ENCODE measurements at places on chromosomes 1 and 21.

- DNase-seq: no peak
These were observed 26.0 kb downstream of the MX1 start for GRCh38 chr21:41451753-41452676.

DNA sequence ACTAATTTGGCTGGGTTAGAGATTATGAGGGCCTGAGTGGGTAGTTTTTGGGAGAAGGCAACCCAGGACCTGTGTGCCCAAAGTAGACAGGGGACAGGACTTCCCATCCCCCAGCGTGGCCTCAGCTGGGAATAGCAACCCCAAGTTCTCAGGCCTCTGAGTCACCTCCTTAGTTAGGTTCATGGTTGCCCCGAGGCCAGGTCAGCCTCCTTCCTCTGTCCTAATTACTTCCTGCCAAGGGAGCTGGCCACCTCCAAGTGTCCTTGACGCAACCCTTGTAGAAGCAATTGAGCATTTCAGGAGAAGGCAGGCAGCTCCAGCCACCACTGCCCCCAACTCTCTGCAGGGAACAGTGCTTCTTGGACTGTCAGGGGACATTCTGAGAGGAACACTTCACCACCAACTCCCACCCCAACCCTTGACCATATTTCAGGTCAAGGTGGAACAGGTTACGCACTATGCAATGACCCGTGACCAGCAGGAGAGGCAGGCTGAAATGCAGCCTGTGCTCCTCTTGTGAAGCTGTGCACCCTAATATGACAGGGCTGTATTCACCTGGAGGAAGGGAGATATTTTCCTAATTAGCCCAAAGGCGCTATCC, 5.1 kb upstream of the NT5C1A start:
- DNase-seq: no peak

DNA sequence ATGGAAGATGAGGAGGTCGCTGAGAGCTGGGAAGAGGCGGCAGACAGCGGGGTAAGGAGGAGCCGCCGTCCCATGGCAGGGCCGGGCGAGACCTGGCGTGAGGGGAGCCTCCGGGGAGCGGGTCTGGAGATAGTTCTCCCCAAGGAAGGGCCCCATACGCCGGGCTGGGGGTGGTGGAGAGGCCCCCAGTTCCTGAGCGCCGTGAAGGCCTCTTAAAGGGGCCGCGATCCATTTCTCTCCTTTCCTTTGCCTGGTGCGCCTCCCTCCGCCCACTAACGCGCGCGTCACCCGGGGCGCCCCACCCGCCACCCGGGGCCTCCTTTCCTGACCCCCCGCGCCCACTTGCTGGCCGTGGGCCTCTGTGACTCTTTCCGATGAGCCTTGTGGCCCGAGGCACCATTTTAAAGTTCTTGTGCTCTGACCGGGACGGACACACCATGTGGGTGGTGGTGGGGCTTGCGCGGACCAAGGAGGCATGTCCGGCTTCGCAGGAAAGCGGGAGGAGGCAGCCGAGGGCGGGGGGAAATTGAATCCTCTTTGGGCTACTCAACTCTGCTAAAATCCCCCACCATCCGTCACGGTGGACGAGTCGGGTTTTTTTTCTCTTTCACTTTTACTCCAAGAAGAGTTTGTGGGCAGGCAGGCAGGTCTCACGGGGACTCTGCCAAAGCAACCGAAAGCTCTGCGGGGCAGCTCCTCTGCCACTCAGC, 371 bp downstream of the SZRD1 start:
- peak; percentile 88 for DNase-seq

DNA sequence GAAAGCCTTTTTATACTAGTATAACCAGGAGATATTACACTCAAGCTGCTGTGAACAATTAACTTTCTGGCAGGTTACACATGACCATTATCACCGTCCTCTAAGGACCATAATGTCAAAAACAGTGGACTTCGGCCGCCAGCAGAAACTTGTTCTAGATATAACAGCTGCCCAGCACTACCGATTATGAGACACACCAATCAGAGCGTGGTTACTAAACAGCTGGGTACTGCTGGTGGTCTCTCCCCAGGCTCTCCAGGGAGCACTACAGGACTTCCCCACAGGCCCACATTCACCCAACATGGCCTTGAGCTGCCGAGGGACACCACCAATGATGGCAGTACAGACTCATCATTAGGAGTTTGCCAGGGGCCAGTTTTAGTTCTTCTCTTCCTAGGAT, 57.9 kb upstream of the CTBS start:
- DNase-seq: no peak

DNA sequence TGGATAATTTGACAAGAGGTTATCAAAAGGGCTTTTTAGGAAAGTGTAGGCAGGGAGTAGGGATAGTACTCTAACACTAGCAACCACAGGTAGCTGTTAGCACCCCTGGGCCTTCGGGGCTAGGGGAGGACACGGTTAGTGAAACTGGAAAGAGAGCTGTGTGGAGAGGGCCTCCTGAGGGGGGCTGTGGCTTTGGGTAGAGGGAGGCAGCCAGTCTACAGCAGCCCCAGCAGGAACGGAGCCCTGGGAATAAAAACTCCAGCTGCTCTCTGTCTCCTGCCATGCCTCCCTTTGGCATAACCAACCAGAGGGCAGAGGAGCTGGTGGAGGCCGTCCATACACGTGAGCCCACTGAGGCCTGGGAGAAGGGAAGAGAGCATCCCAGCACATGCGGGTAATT, 223.2 kb downstream of the FOXD2 start:
- DNase-seq: no peak

- no peak for DNase-seq
These were observed 47.9 kb upstream of the PRKACB start for GRCh38 chr1:84096176-84096575.

DNA sequence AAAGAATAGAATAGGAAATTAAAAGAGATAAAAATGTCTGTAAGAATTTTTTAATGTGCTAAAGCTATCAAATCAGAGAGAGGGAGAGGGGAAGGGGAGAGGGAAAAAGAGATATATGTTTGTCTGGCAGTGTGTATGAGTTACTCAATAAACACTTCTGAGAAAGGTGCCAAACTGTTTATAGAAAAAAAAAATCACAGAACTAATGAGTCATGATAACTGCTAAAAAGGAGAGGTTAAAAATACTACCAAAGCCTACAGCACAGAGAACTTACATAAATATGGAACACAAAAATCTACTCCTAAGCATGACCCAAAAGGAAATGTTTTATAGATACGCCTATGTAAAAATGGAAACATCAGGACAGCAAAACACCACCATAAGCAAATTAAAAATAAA, 45.4 kb downstream of the SELENOF start:
- no peak for DNase-seq

DNA sequence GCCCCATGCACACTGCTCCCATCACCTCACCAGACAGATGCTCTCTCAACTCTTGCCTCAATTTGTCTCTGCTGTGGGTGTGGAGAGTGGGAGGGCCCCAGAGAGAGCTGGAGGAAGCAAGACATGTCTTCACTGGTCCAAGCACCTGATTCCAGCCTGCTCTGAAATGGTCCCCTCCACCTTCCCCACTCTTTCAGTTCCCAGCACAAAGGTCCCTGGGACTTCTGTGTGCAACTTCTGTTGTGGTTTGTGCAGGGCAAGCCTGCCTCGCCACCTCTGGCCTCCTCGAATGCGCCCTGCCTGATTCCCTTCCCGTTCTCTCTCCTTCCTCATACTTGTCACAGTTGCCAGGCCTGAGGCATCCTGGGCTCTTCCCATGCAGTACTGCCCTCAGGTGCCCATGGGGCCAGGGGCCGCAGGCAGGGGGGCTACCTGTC, 119.3 kb downstream of the SYT2 start:
- DNase-seq: no peak

DNA sequence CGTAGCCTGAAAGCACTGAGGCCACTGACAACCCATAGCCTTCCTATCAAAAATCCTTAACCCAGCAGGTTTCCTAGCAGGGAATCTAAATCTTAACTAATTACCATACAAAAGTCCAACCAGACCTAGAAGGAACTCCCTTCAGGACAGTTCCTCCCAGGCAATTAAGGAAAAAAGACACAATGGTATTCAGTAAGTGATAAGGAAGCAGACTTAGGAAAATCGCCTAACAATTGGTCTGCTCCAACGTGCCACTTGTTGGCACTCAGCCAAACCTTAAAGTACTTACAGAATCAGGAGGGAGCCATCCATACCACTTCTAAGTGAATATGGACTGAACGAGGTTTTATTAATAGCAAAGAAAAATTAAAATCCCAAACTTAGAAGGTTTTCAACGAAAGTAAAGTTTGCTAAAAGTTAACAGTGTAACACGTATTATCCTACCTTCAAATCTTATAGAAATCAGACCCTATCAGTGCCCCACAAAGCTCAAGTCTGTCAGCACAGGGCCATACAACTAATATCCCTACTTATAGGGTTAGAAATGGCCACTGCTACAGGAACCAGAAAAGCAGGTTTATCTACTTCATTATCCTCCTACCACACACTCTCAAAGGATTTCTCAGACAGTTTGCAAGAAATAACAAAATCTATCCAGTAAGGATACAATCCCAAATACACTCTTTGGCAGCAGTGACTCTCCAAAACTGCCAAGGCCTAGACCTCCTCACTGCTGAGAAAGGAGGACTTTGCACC, 29.0 kb downstream of the SPATA6 start:
- no peak for DNase-seq

- DNase-seq: no peak
These were observed 24.4 kb upstream of the NDC1 start for GRCh38 chr1:53862507-53862906.

GRCh38 chr1:58459911-58460310, 86.6 kb downstream of the OMA1 start:
- DNase-seq: no peak

DNA sequence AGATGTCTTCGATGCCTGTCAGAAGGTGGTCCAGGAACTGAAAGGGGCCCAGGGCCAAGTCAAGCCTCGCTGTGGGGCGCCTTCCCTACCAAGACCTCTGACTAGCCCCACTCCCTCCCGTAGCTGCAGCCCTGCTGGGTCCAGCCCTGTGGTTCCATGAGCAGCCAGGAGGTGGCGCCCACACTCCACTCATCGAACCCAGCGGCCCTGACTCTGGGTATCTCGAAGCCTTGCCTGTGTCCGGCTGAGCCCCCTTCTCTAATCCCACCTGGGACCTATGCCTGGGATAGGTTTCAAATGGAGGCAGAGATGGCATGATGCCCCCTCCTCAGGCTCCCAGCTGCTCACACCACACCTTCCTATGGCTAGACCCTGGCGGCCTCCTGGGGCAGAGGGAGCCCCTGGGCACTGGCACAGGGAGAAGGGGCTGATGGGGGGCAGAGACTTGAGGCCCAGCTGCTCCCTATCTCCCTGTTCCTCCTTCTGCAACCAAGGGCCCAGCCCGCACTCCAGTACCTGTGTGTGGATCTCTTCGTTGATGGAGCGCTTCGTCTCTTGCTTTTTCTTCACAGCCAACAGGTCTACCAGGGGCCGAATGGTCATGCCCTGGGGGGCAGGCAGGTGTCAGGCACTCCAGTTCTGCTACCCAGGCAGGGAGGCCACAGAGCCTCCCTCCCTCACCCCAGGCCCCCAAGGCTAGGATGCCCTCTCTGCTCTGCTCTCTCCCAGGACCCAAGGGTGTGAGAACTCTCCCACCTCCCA, 52.0 kb downstream of the SLC9A1 start:
- peak; percentile 76 for DNase-seq

GRCh38 chr21:40300300-40300699, 433.1 kb downstream of the PCP4 start:
- DNase-seq: no peak

DNA sequence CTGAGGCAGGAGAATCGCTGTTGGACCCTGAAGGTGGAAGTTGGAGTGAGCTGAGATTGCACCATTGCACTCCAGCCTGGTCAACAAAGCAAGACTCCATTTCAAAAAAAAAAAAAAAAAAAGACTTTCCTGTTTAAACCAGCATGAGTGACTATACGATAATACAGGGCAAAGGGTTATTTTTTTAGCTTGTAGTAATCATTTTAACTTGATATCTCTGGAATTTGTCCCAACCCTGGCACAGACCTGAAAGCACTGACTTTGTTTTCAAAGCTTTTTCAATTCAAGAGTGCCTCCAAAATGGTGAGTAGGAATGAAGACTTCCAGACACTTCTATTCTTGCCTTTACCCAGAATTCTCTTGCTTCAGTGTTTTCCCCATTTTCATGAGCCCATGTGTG, 4.4 kb upstream of the TMCO2 start:
- no peak for DNase-seq

DNA sequence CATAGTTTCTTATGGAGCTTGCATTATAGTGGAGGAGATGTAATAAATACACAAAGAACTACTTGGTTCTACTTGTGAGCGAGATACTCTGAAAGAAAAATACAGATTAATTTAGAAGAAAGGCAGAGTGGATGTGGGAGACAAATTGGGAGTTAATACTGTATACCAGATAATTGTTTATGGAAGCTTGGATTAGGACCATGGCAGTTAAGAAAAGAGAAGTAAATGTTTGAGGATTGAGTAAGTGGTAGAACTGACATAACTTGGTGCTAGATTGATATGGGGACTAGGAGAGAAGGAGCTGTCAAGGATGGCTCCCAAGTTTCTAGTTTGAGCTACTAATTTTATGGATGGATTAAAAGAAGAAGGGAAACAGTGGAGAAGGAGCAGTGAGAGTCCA, 47.3 kb downstream of the INKA2 start:
- no peak for DNase-seq

DNA sequence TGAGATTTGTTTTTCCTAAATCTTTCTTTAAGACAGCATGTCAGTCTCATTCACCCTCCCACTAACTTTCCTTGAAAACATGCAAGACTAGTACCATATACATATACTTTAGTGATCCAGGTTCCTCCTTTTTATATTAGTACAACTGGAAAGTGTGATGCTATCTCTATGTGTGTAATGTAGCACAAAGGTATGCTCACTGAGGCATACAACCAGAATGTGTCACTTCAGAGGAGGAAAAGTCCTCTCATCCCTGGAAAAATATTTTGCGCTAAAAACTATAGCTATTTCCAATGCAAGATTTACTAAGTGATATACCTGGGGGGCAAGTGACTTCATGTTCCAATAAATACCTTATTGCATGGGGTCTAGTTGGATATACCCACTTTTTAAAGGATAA, 45.9 kb downstream of the BARHL2 start:
- DNase-seq: no peak

GRCh38 chr1:212542761-212543187, 65.8 kb upstream of the ATF3 start:
- peak; percentile 16 for DNase-seq

DNA sequence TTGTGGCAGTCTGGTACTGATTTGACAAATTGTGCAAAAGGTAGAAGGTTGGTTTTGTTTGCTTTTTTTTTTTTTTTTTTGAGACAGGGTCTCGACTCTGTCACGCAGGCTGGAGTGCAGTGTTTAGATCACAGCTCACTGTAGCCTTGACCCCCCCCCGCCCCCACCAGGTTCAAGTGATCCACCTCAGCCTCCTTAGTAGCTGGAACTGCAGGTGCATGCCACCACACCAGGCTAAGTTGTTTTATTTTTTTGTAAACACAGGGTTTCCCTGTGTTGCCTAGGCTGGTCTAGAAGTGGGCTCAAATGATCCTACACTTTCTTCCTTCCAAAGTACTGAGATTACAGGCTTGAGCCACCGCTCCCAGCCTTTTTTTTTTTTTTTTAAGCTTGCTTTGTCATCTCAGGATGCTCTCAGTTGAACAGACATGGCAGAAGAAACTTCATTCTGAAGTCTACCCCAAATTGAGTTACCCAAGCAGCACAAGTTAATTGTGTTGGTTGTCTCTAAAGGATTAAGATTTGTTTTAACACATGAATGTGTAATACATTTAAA, 8.2 kb downstream of the KDM1A start:
- no peak for DNase-seq

- DNase-seq: peak; percentile 44
These were observed 61.6 kb downstream of the PTGS2 start for GRCh38 chr1:186618401-186619170.

- no peak for DNase-seq
These were observed 39.5 kb upstream of the MCOLN3 start for GRCh38 chr1:85087659-85088407.
